Ovary (tissue), 10 donors: ENCODE measurements at places on chromosomes 1 and 21. TPM values are rescaled to one million over a fixed set of nuclear protein-coding genes. Genes with fewer than 3 reads are reported as not detected.

DNA sequence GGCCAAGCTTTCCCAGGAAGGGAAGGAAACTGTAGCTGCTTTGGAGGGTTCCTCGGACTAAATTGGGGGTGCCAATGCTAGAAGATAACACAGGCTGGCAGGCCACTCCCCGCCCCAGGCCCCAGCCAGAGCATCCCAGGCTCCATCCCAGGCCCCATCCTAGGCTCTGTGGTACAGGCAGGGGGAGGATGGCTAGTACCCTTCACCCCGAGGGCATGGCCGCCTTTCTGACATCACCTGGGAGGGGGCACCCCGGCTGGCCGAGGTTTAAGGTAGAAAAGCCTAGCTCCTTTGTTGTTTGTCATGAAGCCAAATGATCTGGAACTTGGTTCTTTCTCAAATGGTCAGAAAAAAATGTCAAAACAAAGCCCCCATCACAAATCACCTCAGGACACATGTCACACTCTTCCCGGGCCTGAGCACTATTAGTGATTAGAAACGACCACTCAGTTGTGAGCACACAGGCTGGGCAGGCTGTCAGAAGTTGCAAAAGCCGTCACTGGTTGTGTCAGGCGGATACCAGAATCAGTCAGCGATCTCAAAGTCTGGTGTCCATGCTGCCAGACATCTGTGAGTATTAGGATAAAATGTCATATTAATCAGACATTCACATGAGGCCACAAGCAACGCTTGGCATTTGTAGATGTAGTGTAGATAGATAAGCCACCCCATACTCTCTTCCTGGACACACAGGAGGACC, 31.0 kb upstream of the ETS2 start:
- no peak for DNase-seq

DNA sequence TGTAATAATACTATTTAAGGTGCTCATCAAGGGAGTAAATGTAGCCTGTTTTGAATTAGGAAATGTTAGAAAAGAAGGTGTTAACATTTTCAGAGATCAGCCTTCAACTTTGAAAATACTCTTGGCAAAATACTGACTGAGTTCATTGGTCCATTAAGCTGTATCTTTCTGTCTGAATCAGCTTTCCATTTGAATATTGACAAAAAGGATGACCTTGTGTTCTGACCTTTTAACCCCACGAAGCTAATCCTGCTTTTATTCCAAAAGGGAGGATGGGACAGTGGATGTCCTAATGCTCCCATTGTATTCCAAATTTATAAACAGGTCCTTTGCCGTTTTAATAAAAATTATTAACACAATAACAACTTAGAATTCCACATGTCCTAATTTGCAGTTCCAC, 259.7 kb upstream of the NRIP1 start:
- DNase-seq = no peak

DNA sequence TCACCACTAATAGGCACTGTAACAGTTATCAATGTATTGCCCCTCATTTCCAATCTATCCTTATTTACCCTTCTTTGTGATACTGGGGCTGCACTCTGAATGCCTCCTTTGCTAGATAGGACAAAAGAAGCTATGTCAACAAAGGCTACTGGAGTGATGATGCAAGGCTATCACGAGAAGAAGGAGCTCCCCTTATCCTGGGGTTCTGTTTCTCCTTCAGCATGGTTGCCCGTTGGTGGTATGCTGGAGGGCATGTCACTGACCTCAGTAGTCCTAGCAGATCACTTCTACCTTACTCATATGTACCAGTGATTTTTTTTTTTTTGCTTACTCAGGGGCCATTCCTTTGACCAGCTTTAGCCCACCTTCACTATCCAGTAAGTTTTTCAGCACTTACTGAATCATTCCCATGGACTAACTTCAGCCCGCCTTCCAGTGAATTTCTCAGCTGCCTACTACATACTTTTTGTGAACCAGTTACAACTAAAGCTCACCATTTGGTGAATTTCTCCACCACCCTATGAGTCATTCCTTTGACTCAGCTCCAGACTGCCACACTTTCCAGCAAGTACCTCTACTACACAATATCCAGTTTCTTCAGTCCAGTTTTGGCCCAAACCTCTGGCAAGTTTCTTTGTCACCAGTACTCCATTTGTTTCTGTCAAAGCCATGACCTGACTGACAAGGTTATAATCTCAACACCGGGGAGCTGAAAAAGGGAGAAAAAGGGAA, 944.5 kb downstream of the KCNT2 start:
- no peak for DNase-seq

GRCh38 chr1:61865646-61866220, 123.5 kb downstream of the PATJ start:
- DNase-seq = no peak

FCRL2 gene
- polyA plus RNA-seq = 0.12 TPM

- DNase-seq = peak; percentile 15
Observed at GRCh38 chr1:59926381-59927123, at the start of gene CYP2J2. Gene CYP2J2, minus strand, starts transcription at chr1:59926773. Its CDS starts 27 bp downstream, at chr1:59926746.
